ENCODE measurements at places on chromosomes 12 and 14. TPM values are rescaled to one million over a fixed set of nuclear protein-coding genes. Genes with fewer than 3 reads are reported as not detected.

The KRT71 gene
- total RNA-seq = not detected

The ASCL1 gene
- not detected for total RNA-seq

The AKAP3 gene
- total RNA-seq = 0.33 TPM

The CERS5 gene
- 40.1 TPM for total RNA-seq

The KRT8 gene
- total RNA-seq = 4.6 TPM

The SDSL gene
- total RNA-seq = 4.9 TPM

The RESF1 gene
- total RNA-seq = 75.0 TPM

DNA sequence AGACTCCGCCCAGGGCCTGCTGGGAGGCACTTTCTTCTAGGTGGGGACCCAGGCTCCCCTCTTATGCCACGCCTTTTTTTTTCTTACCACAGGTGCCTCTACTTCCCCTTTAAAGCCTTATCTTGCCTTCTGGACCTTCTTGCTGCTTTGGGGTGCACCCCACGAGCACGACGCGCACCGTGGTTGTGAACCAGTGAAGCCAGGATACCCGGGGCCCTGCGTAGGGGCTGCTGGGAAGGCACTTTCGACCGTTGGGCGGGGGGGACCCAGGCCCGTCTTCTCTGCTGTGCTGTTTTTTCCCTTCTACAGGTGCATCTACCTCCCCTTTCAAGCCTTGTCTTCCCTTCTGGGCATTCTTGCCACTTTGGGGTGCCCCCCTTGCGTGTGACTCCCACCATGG lies 305.4 kb downstream of the ALG10 start:
- H3K27me3 ChIP-seq = no peaks in the 10 kb centered on the region
- no peaks in the 10 kb centered on the region for H3K36me3 ChIP-seq
- no peak overlapping the region for H3K4me3 ChIP-seq
- no peak overlapping the region for H3K27ac ChIP-seq
- no peak for DNase-seq

DNA sequence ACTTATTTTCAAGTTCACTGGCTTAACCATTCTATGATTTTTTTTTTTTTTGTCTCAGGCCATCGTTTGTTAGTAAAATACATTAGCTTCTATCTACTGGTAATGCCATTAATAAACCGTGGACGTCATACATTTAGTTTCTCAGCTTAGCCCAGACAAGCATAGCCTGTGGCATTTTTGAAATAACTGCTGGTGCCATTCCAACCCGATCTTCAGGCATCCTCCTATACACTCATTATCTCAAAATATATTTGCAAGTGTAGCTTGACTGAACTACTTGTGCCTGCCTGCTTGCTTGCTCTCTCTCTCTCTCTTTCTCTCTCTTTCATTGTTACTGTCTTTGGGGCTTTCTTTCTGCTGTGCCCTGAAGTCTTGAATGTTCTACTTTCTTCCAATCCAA lies 12.7 kb upstream of the MBIP start:
- H3K4me3 ChIP-seq = no peak overlapping the region
- no peak overlapping the region for H3K27ac ChIP-seq
- H3K36me3 ChIP-seq = no peaks in the 10 kb centered on the region

GRCh38 chr12:119615518-119616475 lies 22.2 kb downstream of the TMEM233 start:
- H3K36me3 ChIP-seq = no peaks in the 10 kb centered on the region
- H3K27me3 ChIP-seq = no peaks in the 10 kb centered on the region
- H3K4me1 ChIP-seq = no peaks in the 10 kb centered on the region
- DNase-seq = no peak

DNA sequence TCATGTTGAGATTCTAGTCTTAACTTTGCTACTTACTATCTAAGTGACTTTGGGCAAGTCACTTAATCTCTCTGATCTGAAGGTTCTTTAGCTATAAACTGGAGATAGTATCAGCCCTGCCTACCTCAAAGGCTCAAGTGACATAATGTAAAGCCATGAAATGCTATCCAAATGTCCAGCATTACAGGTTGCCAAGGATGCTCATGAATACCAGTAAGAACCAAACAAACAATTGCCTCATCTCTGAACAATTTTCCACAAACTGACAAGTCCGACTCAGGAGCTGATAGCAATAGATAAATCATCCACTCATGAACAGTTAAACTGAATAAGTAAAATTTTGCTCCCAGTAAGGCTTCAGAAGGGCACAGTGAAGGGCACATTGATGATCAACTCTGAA lies 51.5 kb downstream of the LMNTD1 start:
- H3K4me3 ChIP-seq = no peak overlapping the region
- no peaks in the 10 kb centered on the region for H3K27me3 ChIP-seq
- no peaks in the 10 kb centered on the region for H3K4me1 ChIP-seq
- no peak overlapping the region for H3K27ac ChIP-seq

- no peaks in the 10 kb centered on the region for H3K4me1 ChIP-seq
- DNase-seq = no peak
These were observed 59.5 kb downstream of the CKB start for GRCh38 chr14:103463149-103463548.

- no peak overlapping the region for H3K4me3 ChIP-seq
- no peak overlapping the region for H3K27ac ChIP-seq
- no peak for DNase-seq
- H3K36me3 ChIP-seq = no peaks in the 10 kb centered on the region
These were observed 188.3 kb upstream of the SLC38A2 start for GRCh38 chr12:46560874-46561273.

- DNase-seq = no peak
- no peak overlapping the region for H3K27ac ChIP-seq
- H3K4me3 ChIP-seq = no peak overlapping the region
These were observed 5.0 kb downstream of the DAD1 start for GRCh38 chr14:22583994-22584393.

- H3K27me3 ChIP-seq = no peaks in the 10 kb centered on the region
- no peak overlapping the region for H3K27ac ChIP-seq
- no peaks in the 10 kb centered on the region for H3K4me1 ChIP-seq
- no peaks in the 10 kb centered on the region for H3K36me3 ChIP-seq
These were observed 451.8 kb downstream of the ADAMTS20 start for GRCh38 chr12:43100231-43100630.

DNA sequence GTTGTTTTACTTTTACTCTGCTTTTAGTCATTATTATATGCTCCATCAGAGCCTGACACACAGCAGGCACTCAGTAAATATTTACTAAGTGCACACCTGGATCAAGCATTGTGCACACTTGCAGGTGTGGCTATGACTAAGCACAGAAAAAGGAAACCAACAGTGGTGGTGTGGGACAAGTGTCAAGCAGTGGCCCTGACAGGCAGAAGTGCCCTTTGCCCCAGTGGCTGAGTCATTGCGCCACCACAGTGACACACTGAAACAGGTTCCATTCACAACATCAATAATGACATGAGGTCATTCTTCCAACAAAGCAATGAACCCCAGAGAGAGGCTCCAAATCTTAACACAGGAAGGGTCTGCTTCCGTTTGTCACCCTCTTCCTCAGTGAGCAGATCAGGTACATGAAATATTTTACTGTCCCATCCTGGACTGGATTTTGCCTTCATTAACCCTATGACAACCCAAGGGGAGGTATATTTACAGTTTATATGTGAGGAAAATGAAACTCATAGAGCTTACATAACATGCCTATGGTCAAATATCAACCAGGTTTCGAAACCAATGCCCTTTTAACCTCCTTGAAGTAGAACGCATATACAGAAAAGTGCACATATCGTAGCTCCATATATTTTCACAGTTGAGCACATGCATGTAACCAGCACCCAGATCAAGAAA lies 82.6 kb upstream of the GTF2A1 start:
- H3K27me3 ChIP-seq = no peaks in the 10 kb centered on the region
- no peaks in the 10 kb centered on the region for H3K4me1 ChIP-seq
- DNase-seq = peak; percentile 52
- no peak overlapping the region for H3K4me3 ChIP-seq

- no peak for DNase-seq
- H3K36me3 ChIP-seq = no peaks in the 10 kb centered on the region
- no peak overlapping the region for H3K27ac ChIP-seq
- H3K4me3 ChIP-seq = no peak overlapping the region
These were observed 631.8 kb downstream of the TMTC2 start for GRCh38 chr12:83318386-83319098.

DNA sequence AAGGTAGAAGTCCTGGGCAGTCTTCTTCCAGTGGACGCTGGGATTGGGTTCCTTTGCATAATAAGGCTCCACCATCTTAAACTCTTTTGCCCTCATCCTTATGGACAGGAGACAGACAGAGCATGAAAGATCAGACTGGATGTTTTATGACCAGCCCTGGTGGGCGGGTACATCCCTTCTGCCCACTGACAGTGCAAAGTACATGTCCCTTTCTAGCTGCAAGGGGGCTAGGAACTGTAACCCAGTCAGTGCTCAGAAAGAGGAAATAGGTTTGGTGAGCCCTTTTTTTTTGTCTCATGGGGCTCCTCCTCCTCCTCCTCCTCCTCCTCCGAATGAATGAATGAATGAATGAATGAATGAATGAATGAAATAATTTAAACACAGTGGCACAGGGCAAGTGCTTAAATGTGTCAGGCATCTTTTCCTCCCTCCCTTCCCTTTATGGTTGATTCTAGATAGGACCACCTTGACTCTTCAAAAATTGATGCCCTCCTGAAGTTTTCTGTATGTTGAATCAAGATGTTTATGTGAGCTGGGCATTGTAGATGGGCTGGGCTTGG lies 36.4 kb upstream of the HNF1A start:
- H3K4me3 ChIP-seq = no peak overlapping the region
- H3K27ac ChIP-seq = no peak overlapping the region
- no peak for DNase-seq
- H3K36me3 ChIP-seq = no peaks in the 10 kb centered on the region

- no peak for DNase-seq
- H3K36me3 ChIP-seq = no peaks in the 10 kb centered on the region
- H3K27me3 ChIP-seq = no peaks in the 10 kb centered on the region
- H3K4me3 ChIP-seq = no peak overlapping the region
These were observed 362.3 kb upstream of the NOVA1 start for GRCh38 chr14:26959972-26960660.

DNA sequence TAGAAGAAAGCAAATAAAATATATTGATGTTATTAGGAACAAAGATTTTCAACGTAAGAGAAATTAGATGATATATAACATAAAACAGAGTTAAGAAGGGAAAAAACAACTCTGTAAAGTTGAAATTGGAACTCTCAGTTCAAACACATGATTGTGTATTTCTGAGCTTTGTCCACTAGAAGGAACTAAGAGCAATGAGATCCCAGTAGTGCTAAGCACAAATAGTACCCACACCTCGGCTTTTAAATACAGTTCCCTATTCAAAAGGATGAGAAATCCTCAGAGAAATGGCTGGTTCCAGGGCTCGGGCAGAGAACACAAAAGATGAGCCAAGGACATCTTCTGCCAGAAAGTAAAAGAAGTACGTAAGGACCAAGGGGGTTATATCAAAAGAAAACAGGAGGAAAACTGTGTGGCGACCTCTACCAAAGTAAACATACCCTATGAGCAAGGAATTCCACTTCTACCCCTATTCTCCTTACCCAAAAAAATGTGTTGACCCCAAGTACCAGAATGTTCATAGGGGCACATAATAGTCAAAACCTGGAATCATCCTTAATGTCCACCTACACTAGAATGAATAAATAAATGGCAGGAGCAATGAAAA lies 96.6 kb downstream of the SPTSSA start:
- H3K36me3 ChIP-seq = no peaks in the 10 kb centered on the region
- H3K4me3 ChIP-seq = no peak overlapping the region
- no peak for DNase-seq

DNA sequence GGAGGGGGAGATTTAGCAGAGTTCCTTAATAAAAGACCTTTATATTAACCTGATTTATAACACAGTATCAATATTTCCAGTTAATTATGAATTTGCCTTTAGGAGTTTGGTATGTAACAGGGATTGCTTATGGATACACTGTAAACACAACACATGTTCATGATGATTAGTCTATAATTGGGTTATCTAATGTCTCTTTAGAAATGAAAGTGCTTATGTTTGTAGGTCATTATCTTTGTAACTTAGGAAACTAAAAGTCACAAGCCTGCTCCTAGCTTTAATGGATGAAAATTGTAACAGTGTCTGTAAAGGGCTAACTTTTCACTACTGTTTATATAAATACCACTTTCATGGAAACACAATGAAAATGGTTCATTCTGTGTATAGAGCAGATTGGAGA lies 9.4 kb downstream of the PDE3A start:
- no peak for DNase-seq
- H3K27me3 ChIP-seq = peaks cover 5% of the 10 kb centered on the region
- H3K4me1 ChIP-seq = no peaks in the 10 kb centered on the region
- H3K4me3 ChIP-seq = no peak overlapping the region
